ENCODE measurements at places on chromosomes 7 and 10.

DNA sequence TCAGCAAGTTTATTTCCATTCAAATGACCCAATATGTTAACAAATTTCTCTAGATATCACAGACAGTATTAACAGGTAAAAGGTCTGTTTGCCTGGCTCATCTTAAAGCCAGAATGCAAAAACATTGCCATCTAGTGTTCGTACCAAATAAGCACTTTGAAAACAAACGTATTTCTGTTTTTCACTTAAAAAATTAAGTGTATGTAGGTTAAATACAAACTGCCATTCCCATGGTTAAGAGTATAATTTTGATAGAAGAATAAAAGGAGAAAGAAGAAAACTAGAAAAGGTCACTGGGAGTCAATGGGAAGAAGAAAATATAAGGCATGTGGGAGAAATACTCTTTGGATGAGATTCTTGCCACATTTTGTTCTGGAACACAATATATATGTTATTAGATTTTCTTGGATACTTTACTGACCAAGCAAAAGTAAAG lies 51.0 kb downstream of the ORC5 start:
- DNase-seq, result no peak

DNA sequence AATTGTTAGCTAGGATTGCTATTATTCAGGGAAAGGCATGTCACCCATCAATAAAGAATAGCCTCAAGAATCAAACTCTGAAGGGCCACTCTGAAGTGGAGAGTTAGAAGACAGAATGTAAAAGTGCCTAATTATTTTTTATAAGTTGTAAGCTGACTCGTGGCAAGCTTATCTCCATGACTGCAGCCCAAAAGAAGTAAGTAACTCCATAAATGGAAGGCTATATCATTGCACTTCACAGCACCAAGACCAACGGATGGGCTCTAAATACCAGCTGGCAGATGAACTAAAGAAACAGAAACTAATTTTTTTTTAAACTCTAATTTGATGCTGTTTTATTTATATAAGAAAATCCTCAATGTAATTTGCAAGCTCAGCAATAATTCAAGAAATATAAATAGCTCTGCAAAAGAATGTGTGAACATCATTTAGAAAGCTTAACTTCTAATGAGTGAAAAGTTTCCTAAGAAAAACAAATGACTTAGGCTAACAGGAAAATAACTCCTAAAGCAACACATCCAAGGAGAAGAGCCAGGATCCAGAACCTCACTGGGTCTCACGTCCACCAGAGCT lies 165.5 kb downstream of the SNX13 start:
- no peak for DNase-seq

DNA sequence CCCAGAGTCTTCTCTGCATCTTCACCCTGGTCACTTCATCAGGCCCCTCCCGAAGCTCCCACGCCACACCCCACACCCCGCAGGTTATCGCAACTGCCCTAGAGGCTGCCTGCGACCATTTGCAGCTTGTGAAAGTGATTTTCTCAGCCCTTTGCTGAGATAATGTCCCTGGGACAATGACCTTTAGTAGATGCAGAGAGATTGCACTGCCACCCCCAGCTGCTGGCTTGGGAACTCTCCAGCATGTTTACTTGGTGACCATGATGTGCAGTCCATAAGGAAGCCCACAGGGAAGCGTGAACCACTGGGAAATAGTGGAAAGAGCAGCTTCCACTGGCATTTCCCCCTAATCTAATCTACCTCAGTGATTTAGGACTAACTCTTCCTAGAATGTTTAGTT lies 97.3 kb downstream of the WNT2 start:
- no peak for DNase-seq

DNA sequence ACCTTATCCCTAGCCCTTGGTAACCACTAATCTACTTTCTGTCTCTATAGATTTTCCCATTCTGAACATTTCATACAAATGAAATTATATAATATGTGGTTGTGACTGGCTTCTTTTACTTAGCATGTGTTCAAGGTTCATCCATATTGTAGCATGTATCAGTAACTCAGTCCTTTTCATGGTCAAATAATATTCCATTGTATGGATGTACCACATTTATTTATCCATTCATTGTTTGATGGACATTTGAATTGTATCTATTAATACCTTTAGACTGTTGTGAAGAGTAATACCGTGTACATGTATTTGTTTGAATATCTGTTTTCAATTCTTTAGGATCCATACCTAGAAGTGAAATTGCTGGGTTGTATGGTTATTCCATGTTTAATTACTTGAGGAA lies 210.2 kb downstream of the BMPER start:
- no peak for DNase-seq

GRCh38 chr10:119377451-119377957 lies 165.0 kb downstream of the RGS10 start:
- DNase-seq, result no peak

DNA sequence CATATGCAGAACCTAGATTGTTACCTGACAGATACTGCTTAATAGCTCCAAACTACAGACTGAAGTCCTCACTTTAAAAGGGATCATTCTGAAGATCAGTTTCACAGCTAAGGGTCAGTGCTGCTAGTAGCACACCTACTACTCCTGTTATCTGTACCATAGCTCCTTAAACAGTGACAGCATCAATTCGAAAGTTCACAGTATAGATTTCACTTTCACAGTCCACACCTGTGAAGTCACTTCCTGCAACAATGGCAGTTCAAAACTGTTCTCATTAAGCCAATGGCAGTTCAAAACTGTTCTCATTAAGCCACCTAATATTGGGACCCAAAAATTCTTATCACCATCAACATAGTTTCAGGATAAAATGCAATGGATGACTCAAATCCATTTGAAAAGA lies 10.7 kb upstream of the FHIP2A start:
- DNase-seq, result no peak

DNA sequence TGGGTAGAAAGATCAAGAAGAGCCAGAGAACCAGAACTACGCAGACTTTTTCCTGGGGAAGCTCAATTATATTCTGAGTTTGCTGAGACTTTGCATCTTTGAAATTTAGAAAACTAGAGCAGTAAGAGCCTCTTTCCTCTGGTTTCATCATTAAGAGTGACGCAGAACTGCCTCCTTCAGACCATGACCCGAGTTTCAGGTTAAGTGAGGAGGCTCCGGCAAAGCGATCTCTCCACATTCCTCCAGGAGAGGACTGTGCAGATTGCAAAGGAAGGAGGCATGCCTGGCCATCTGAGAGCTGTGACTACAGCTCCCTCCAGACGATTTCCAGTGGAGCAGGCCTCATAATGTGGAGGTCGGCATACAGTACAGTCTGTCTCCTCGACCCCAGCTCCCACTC lies 115.8 kb upstream of the LANCL2 start:
- DNase-seq, result no peak

GRCh38 chr7:151409667-151410404 lies at the start of gene WDR86:
WDR86 (minus strand) TSS chr7:151410038; CDS start chr7:151409589, 449 bp downstream.
- no peak for DNase-seq

DNA sequence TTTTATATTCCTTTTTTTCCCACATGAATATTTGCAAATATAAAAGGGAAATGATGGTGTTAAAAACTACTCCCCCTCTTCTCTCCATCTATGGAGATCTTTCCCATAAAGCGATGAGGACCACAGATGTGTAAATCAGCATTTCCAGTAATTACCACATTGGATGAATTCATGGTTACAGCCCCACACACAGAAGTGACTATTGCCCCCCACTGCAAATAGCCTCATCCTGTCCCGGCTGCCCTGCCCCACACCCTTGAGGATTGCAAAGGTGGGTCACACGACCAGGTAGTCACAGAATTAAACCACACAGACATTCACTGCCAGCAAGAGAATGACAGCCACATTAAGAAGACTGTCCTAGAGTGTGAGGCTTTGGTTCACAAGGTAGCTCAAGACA lies 145.1 kb downstream of the DOCK4 start:
- no peak for DNase-seq

- DNase-seq, result no peak
Measured at GRCh38 chr7:41445432-41445831, 257.5 kb downstream of the INHBA start.

GRCh38 chr7:36884351-36884750 lies 160.1 kb upstream of the AOAH start:
- no peak for DNase-seq

- DNase-seq, result no peak
Measured at GRCh38 chr7:117961235-117961634, 88.0 kb upstream of the CTTNBP2 start.

- no peak for DNase-seq
Measured at GRCh38 chr10:110498982-110499795, 1.5 kb downstream of the DUSP5 start.

- no peak for DNase-seq
Measured at GRCh38 chr7:81190997-81191768, 272.3 kb upstream of the SEMA3C start.

DNA sequence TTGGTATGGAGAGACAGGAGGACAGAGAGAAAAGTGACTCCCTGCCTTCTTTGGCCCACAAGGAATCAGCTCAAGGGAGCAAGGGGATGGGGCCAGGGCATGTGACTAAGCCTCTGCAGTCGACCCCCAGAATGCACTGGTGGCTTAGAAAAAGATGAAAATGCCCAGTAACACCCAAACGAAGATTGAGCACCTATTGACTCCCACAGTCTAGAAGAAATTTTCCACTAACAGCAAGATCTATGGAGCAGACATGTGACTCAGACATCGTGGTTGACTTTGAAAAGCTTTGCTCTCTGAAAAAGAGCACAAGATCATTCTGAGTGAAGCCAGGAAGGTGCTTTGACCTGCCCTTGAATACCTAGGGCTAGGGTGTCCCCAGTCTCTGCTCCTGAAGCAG lies 586.0 kb downstream of the CALN1 start:
- no peak for DNase-seq

- DNase-seq, result no peak
Measured at GRCh38 chr7:47394216-47394615, 187.7 kb downstream of the TNS3 start.

- no peak for DNase-seq
Measured at GRCh38 chr10:78263521-78263988, 229.9 kb downstream of the RPS24 start.

- DNase-seq, result no peak
Measured at GRCh38 chr10:21919117-21919516, 84.4 kb downstream of the DNAJC1 start.

DNA sequence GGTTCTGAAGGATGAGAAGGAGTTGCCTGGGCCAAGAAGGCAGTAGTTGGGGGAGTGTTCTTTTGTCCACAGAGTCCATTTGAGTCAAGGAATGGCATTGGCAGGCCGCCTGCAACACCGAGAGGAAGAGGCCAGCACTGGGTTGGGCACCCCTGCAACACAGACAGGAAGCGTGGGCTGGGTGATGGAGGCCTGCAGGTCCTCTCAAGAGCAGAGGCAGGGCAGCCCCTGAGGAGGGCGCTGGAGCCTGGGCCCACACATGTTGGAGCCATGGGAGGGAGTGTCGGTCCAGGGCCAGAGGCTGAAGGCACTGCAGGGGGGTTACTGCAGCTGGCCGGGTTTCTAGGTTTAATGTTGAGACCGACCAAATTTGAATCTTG lies 137.3 kb downstream of the PTPN20 start:
- DNase-seq, result no peak

GRCh38 chr7:22842383-22842941 lies 19.8 kb upstream of the TOMM7 start:
- no peak for DNase-seq

DNA sequence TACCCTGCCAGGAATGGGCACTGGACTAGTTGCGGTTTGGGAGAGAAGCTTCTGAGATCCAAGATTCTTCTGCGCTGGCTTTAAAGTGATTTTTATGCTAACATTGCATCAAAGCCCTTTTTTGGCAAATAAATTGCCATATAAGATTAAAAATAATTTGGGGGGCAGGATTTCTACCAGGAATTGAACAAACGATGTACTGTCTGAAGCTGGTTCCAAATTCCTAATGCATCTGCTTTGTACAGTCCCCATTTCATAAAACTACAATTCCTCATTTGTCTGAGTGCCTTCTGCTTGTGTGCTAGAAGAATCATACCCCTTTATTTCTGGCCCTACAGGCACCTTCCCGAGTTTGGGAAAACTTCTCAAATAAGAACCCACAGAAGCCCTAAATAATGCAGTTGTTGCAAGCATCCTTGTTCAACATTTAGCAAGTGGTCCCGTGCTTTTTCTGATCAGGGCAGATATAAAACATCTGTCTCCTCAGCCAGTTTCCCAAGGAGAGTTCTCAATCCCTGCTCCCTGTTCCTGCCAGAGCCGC lies 349.7 kb downstream of the PTEN start:
- no peak for DNase-seq

GRCh38 chr7:20330239-20330927 lies at the start of gene ITGB8:
ITGB8 (plus strand) TSS chr7:20330900; CDS start chr7:20331807, 907 bp downstream.
- DNase-seq, result peak; percentile 41

GRCh38 chr10:57168611-57169240 lies 807.7 kb upstream of the ZWINT start:
- no peak for DNase-seq

GRCh38 chr10:61882621-61883370 lies 18.7 kb upstream of the ARID5B start:
- DNase-seq, result no peak

GRCh38 chr7:102287111-102287980 lies 678 bp downstream of the SH2B2 start:
- DNase-seq, result no peak

DNA sequence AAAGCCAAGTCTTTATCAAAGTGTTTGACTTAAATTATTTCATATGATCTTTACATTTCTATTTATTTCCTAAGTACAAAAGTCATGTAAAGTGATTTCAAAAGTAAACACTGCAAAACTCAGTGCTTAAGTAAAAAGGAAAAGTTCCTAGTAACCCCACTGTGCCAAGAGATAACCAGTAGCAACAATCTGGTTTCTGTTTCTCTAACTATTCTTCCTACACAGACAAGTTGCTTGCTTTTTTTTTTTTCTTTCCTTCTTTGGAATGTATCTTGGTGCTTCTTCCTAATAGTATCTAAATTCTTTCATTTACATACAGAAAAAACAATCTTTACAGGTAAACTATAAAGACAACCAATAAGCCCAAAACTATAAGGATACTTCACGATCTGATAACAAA lies 3.1 kb downstream of the JCAD start:
- DNase-seq, result no peak

- DNase-seq, result no peak
Measured at GRCh38 chr10:70685455-70685911, 13.2 kb downstream of the ADAMTS14 start.

GRCh38 chr7:44086627-44087026 lies 4.3 kb upstream of the POLM start:
- DNase-seq, result no peak

DNA sequence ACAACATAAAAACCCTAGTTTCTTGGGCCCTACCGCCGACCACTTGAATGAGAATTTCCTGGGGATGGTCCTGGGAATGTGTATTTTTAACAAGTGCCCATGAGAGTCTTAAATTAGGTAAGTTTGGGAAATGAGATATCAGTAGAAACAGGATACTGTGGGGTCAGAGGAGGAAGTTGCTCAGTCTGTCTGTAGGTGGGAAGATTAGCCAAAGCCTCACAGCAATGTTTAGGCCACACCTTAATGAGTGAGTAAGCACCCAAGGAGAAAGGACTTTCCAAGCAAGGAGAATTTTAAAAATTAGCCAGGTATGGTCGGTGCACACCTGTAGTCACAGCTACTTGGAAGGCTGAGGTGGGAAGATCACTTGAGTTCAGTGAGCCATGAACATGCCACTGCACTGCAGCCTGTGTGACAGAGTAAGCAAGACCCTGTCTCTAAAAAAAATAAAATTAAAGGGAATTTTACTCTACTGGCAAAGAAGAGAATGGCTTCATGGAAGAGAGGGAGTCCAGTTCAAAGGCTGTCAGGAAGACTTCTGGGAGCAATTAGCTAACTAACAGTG lies 31.9 kb downstream of the PAPSS2 start:
- DNase-seq, result no peak

All from stimulated activated CD8-positive, alpha-beta memory T cell treated with anti-CD3 and anti-CD28 coated beads, Interleukin-15, amount 100 ng/mL, for 24 hours (primary cell).